ENCODE measurements at places on chromosomes 4 and X.

DNA sequence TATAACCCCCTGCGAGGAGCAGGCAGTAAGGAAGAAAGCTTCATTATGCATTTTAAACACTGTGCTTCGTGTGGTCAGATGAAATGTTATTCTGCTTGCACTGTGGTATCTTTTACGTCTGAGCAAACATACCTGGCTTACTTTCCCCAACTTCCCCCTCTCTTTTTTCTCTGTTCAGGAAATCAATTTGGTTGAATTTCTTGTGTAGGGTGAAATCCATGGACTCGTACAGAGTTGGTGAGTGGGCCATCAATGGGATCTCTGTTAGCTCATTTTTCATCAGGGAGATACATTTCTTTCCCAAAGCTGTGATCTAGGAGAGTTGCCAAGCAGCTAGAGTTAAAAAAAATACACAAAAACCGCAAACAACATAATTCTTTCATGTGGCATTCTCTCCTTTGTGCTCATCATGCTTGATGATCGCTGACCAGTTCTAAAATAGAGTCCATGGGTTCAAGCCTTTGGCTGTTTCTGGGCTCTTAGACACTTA is 98.5 kb downstream of the FRAS1 start:
- DNase-seq = no peak

GRCh38 chr4:94766856-94767255 is 9.1 kb downstream of the BMPR1B start:
- DNase-seq = no peak

DNA sequence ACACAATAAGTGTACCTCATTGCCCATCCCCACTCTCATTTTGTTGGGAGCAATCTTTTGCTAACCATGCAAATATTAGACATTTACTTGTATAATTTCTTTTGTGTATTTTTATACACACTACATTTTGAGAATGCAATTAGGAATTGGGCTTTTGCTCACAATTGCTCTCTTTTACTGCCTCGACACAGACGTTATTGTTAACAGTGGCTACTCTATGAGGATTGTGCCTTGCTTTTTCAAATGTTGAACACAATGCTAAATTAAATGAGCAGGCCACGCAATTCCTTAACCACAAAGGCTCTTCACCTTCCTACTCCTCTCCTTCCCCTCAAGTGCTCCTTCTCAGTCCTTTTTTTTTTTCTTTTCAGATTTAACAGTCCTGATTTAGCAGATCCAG is 42.8 kb upstream of the HPF1 start:
- DNase-seq = no peak

DNA sequence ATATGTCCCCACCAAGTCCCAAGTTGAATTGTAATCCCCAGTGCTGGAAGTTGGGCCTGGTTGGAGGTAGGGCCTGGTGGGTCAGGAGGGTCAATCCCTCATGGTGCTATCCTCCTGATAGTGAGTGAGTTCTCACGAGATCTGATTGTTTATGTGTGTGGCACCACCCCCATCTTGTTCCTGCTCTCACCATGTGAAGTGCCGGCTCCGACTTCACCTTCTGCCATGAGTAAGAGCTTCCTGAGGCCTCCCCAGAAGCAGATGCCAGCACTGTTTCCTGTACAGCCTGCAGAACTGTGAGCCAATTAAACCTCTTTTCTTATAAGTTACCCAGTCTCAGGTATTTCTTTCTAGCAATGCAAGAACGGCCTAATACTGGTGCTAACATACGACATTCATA is 22.7 kb upstream of the TMEM33 start:
- no peak for DNase-seq

DNA sequence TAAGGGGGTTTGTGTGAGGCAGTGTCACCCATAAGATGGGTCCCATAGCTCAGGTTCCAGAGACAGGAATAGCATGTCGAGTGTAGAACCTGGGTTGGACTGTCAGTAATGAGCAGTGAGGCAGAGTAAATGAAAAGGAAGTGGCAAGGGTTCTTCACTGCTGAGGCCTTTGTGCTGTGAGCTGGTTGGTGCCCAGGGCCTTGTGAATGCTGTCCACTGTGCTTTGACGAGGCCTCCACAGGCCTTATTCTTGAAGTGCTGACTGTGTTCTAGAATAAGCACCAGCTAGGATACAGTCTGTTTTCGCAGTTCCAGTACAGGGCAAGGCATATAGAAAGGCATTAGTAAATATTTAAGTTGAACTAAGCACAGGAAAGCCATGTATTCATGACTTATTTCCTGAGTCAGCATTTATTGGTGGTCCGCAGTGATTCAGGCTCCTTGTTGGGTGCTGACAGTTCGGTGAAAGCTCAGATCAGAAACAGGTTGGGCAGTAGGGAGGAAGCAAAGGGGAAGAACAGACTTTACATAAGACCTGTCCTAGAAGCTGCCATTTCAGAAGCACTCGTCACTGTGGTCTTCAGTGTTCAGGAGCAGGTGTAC is 25.6 kb upstream of the TADA2B start:
- DNase-seq = no peak

All from stimulated activated CD8-positive, alpha-beta memory T cell treated with anti-CD3 and anti-CD28 coated beads, Interleukin-4, amount 100 ng/mL, for 4 hours (primary cell).